Pulmonary artery endothelial cell (primary cell): ENCODE measurements at places on chromosomes 1 and 21. TPM values are rescaled to one million over a fixed set of nuclear protein-coding genes. Genes with fewer than 3 reads are reported as not detected.

DNA sequence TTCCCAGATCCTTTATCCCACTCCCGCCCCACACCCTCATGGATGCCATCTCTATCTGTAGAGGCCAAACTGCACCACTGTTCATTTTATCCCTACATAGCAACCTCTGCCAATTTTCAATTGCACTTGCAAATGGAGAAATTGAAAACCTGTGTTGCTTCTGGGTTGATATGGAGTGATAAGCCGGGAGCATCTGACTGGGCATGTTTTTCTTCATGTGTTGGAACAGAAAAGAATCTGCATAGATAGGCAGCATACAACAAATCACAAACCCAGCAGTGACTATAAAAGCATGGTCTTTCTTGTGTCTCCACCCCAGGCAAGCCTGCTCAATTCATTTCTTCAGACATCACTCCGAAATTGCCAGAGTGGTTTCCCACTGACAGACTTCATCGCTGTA lies 608.8 kb upstream of the CAMK1G start:
- no peak for DNase-seq

DNA sequence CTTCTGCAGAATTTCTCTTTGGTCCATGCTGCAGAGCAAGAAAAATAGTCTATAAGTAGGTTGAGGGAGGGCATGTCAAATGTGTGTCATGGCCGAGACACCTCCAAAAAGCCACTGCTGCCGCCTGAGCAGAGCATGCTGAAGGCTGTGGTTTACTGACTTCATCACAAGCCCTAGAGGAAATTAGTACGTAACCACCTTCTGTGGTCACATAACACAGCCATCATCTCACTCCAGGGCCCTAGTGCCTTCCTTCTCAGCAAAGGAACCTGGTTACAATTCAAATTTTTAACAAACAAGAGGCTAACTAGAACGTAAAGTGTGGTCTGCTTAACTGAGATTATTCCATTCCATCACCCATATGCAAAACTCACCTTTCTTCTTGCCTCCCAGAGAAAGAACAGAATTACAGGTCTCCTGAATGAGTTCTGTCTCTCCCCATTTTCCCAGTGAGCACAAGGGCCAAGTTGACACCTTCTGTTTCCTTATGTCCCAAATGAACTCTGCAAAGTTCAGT lies at the start of gene PTPN22:
TSS of gene PTPN22 (minus strand) at position 116 of the 517 bp plus-strand sequence.
- no peak for DNase-seq

The AMY2B gene
- 1.2 and 1.5 TPM in 2 replicates for total RNA-seq

GRCh38 chr1:95512925-95513324 lies 278.9 kb downstream of the RWDD3 start:
- DNase-seq, result no peak
